ENCODE measurements at places on chromosomes 5 and 9. TPM values are rescaled to one million over a fixed set of nuclear protein-coding genes. Genes with fewer than 3 reads are reported as not detected.

SPATA31A6 gene
- total RNA-seq = not detected

DNAH5 gene
- not detected for total RNA-seq

CXXC5 gene
- total RNA-seq = 1.1 TPM

GABRA6 gene
- not detected for total RNA-seq

DNA sequence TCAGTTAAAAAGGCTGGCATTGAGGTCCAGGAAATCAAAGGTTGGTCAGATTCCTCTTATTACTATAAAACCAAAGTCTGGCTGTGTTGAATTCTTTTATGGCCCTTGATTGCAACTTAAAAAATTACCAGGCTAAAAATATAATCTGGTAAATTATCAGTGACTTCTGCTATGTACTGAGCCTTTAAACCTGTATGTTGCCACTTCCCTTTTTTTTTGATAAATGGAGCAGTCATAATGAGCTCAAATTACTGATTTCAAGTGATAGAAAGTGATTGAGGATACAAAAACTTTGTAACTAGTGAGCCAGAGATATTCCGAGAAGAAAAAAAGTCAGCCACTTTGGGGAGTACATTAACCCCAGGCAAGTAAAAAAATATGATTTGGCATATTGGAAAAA lies 100.1 kb downstream of the GIN1 start:
- no peak for DNase-seq

GRCh38 chr9:111037708-111038330 lies 451 bp downstream of the LPAR1 start:
- peak; percentile 16 for DNase-seq

- DNase-seq = no peak
Observed at GRCh38 chr9:115211413-115212124, 93.6 kb upstream of the TNC start.

DNA sequence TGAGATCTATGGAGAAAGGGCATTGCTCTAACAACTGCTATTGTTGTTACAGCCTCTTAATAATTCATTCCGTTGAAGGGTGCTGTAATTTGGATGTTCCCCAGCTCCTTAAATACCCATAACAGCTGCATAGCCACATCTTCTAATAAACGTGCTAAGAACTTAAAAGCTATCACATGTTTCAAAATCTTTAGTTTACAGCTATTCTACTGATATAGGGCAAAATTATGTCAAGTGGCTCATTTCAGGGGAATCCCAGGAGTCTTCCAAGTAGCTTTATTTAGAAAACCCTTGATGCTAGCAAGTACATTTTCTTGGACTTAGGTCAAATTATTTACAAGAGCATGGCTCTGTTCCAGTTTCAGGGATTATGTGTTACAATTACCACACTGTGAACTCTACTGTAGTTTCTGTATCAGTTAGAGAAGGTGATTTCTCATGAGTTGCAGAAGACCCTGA lies 990.4 kb upstream of the ACO1 start:
- no peak for DNase-seq

DNA sequence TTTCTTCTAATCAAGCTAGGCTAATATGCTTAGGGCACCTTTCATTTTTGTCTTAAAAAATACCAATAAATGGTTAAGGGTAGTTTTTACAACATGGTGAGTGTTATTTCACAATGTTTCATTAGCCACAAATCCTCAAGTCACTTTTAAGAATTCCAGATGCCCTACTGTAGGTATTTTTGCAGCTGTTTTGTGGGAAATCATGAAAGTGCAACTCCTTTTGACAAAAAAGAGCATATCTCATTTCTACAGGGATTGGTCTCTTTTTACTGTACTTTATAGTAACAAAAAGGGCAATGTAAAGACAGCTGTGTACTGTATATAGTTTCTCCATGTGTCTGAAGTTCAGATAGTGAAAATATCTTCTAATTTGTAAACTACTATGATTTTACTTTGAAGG lies 28.3 kb upstream of the GAS1 start:
- no peak for DNase-seq

- DNase-seq = no peak
Observed at GRCh38 chr5:143751342-143751741, 60.6 kb upstream of the HMHB1 start.
